ENCODE measurements at places on chromosomes 2 and 18. TPM values are rescaled to one million over a fixed set of nuclear protein-coding genes. Genes with fewer than 3 reads are reported as not detected.

The DUSP2 gene
- total RNA-seq: 34.6 TPM

The TTR gene
- not detected for total RNA-seq

The EML6 gene
- total RNA-seq: 3.9 TPM

The UGT1A3 gene
- total RNA-seq: not detected

The SULT1C4 gene
- total RNA-seq: not detected

The NEUROD1 gene
- total RNA-seq: not detected

The GALNT14 gene
- total RNA-seq: not detected

The SERPINB11 gene
- total RNA-seq: not detected

The GLI2 gene
- total RNA-seq: not detected

The CRYBA2 gene
- not detected for total RNA-seq

The L3MBTL4 gene
- 0.53 TPM for total RNA-seq

The CHST9 gene
- not detected for total RNA-seq

The IL36A gene
- total RNA-seq: not detected

The POMC gene
- 3.1 TPM for total RNA-seq

The REG1B gene
- total RNA-seq: not detected

The LIMS2 gene
- 8.9 TPM for total RNA-seq

The BOLL gene
- not detected for total RNA-seq

GRCh38 chr2:32229635-32230034 lies 35.1 kb downstream of the NLRC4 start:
- DNase-seq: no peak

- no peak for DNase-seq
Measured at GRCh38 chr2:172244419-172245130, 141.9 kb upstream of the DLX2 start.

DNA sequence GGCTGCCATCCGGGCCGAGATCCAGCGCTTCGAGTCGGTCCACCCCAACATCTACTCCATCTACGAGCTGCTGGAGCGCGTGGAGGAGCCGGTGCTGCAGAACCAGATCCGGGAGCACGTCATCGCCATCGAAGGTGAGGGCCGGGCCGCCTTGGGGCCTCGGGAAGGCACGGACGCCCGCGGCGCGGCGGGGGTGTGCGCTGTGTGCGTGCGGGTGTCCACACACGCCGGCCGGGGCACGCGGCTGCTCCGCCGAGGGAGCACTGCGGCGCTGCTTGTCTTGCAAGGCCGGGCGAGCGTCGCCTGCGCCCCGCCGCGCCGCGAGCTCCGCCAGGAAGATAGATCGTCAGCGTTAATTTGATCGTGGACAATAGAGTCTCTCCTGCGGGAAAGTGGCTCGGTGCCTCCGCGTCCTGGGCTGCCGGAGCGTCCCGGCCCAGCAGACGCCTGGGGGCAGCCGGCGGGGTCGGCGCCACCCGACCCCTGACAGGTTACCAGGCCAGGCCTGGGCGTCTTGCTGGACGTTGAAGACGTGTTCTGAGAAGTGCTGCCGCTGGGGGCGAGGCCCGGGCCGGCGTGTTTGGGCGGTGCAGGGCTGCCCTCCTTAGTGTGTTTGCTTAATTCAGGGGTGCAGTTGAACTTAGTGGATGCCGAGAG lies 1.0 kb downstream of the AGAP1 start:
- DNase-seq: no peak

DNA sequence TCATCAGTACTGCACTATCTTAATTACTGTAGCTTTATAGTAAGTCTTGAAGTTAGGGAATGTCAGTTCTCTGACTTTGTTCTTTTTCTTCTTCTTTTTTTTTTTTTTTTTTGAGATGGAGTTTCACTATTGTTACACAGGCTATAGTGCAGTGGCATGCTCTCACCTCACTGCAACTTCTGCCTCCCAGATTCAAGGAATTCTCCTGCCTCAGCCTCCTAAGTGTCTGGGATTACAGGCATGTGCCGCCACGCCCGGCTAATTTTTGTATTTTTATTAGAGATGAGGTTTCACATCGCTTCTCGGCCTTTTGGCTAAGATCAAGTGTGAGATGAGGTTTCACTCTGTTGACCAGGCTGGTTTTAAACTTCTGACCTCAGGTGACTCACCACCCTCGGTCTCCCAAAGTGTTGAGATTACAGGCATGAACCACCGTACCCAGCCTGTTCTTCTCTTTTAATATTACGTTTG lies 41.9 kb upstream of the TANC1 start:
- DNase-seq: no peak

DNA sequence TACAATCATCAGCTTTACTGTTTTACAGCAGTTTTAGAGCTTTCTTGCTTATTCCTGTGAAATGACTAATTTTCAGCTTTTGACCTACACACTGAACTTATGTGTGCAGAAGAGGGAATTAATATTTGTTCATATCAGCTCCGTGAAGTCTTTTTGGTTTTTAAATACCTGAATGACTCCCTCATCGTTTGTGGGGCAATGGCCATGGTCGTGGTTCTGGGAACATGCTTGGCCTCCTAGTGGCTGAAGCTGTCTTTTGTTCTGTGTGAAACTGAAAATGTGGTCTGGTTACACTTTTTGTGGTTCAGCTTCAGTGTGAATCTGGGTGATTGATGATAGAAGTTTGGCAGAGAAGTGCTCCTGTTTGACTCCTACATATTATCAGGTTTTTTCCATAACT lies 408.1 kb downstream of the THSD7B start:
- DNase-seq: no peak

DNA sequence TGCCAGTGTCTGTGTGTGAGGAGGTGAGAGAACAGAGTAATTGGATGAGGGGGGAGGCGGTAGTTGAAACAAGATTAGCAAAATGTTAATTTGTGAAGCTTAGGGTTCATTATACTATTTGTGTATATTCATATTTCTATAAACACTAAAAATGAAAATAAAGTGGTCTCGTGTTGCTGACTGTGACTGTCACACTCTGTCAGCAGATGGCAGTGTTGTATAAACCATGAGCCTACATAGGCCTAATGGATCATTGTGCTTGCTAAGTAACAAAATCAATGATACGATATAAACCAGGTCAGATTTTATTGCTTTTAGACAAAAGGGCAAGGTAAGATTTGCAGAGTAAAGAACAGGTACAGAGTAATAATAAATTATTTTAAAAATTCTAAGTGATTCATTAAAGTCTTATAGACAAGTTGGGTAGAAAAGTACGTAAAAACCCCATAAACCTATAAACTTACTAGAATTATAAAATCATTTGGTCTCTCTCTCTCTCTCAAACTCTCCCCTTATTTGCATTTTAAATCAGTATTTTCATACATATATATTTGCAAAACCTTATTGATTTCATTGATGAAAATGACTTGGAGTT lies 182.7 kb downstream of the RPIA start:
- DNase-seq: peak; percentile 36

- DNase-seq: no peak
Measured at GRCh38 chr2:23534771-23535170, 149.8 kb downstream of the KLHL29 start.

DNA sequence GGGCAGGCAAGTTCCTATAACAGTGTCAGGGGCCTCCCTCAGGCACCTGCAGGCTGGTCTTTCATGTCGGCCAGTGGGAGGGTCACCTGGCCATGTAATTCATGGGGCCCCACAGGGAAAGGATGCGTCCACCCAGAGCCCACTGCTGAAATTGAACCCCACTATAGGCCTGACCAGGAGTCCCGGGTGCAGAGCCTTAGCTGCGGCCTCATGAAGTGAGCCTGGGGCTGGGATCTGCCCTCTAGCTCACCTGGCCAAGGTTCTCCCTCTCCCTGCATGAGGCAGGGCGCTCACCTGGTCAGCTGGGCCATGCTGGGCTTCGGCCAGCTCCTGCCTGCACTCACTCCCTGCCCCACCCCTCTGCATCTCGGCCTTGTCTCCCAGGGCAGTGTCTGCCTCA lies 41.1 kb downstream of the C1QL2 start:
- DNase-seq: no peak

GRCh38 chr2:28979576-28980366 lies 1.3 kb upstream of the TOGARAM2 start:
- DNase-seq: no peak

GRCh38 chr2:184452907-184453306 lies 145.4 kb upstream of the ZNF804A start:
- DNase-seq: no peak

DNA sequence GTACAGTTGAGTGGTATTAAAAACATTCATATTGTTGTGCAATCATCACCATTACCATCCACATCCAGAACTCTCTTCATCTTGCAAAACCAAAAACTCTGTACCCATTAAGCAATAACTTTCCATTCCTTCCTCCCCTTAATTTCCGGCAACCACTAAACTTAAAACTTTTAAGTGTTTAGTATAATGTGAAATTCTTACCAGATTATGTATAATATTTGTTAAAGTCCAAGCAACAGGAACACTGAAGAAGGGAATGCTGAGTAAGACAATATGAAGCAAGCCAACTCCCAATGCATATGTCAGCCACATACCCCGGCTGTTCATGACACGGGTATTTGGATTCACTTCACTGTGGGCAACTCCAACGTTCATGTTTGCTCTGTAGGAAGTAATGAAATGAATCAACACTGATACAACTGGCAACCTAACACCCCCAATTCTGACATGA lies 1.9 kb downstream of the ORMDL1 start:
- DNase-seq: no peak

- peak; percentile 80 for DNase-seq
Measured at GRCh38 chr2:106144621-106145331, 49.3 kb downstream of the UXS1 start.

DNA sequence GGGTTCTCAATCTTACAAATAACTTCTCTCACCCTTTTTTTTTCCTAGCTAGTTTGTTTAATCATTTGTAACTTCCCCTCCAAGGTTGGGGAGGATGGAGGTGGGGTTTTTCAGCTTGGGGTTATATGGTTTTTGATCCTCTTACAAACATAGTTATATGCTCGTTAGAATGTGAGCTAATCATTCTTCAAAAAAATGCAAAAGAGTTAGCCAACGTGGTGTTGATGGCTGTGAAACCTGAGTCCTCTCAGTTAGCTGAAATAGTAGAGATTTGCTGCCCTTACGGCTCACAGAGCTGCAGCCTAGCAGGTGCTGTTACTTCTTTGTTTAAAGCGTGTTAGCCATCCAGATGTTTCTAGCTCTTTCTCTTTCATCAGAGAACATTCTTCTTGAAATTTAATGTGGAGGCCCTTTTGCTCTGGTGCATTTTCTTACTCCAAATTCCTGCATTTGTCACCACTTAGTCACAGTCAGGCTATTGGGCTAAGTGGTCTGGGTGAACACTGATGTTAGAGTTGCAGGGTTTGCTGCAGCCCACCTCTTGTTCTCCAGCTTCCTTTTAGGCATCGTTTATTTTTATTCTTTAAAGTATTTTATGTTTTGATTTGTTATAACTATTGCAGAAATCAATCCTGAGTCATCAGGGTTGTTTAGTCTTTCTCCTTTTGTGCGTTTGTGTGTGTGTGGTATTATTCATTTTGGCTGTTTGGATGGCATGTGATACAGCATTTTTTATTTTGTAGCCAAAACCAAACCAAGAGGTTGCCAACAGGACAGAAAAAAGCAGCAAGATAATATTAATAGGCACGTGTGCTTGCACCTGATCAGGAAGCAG lies 41.1 kb downstream of the LIMS1 start:
- no peak for DNase-seq

DNA sequence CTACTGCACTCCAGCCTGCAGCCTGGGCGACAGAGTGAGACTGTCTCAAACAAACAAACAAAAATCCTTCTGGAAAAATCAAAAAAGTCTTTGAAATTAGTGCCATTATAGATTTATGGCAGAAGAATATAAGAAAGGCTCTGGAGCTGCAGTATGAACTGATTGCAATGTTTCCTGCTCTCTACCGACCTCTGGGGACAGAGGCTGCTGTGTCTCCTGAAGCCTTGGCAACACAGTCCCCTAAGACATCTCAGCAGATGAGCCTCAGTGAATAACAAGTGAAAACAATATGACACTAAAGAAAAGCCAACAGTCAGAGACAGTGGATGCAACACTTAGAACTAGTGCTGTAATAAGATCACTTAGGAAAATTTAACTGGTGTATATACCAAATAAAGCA lies 494.9 kb upstream of the LRATD1 start:
- no peak for DNase-seq

- DNase-seq: no peak
Measured at GRCh38 chr2:104755026-104755878, 98.7 kb upstream of the POU3F3 start.

GRCh38 chr18:50131591-50131990 lies 63.4 kb downstream of the MYO5B start:
- DNase-seq: no peak

DNA sequence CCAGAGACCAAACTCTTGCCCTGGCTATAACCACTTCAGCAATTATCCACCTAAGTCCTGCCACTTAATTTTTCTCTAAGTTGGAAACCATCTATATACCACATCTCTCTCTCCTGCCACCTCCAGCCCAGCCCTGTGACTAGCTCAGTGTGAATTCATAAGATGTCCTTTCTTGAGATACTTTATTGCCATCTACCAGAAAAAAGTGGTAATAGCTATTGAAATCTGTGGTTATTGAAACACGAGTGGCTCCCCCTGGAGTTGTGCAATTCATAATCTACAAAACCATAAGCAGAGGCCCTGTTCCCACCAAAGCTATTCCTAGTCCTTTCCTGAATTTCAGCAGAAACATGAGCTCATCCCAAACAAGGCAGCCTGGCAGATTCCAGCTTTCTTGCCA lies 324.0 kb downstream of the TXNL1 start:
- DNase-seq: no peak

GRCh38 chr2:70443078-70443465 lies 110.6 kb downstream of the TGFA start:
- no peak for DNase-seq

DNA sequence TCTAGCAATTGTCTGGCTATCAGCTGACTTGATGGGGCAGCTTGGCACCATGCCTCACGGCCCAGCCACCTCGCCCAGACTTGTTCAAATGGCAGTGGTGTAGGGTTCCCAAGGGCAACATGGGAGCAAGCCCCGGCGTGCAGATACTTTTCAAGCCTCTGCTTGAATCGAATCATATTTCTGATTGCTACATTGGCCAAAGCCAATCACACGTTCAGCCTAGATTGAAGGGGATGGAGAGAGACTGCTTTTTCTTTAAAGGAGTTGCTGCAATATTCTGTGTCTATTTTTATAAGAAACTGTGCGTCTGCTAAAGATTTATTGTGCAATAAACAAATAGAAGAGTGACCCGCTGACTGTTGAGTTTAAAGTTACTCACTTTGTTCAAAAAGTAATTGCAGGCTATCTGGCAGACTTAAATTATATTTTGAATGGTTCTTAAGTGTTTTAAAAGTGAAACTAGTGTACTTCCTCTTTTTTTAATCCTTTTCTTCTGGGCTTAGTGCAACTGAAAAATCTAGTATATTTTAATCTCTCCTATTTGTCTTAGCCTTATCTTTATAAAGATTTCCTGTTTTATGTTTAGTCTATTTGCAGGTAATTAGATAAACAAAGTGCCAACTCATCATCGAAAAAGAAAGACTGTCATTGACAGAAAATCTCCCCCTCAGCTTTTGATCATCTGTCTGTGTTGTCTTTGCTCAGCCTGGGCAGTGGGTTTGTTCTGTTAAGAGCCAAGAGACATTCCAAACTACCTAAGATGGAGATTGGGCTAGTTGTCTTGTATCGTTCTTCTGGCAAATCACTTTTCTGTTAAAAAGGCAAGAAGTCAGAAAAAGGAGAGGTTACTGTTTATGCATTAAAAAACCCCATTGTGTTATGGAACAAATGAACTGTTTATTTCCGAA lies 156.1 kb downstream of the TPGS2 start:
- no peak for DNase-seq

GRCh38 chr18:5890331-5891183 lies 4.8 kb downstream of the TMEM200C start:
- no peak for DNase-seq

All from CD4-positive, alpha-beta memory T cell (primary cell).